GM20000 (cell line): ENCODE measurements at places on chromosomes 12 and 14.

DNA sequence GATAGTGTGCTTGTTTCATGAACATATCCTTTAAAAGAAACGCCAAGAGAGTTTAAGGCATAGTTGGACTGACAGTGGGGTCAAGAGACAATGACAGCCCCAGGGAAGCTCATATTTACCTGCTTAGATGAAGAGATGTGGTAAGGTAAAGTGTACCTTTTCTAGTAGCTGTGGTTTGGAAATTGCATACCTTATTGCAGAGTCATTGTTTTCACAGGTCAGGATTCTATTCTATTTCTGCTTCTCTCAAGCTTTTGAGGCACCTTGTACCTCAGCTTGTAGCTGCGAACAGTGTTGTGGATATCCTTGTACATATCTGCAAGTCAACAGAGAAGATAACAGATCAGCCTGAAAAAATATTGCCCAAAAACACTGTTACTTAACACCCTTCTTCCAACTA, 47.7 kb downstream of the ATP6V1D start:
- no peak for DNase-seq

- no peak for DNase-seq
These were observed 14.5 kb downstream of the NRDE2 start for GRCh38 chr14:90317286-90317685.

DNA sequence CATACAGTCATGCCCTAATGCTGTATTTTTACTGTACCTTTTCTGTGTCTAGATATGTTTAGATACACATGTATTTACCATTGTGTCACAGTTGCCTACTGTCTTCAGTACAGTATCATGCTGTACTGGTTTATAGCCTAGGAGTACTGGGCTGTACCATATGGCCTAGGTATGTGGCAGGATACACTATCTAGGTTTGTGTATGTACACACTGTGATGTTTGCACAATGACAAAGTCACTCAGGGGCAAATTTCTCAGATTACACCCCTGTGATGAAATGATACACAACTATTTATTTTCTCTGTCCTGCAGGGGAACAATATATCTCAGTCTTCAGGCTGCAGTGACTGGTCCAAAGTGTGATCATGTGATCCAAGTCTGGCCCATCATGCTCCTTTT, 1076.1 kb downstream of the VRK1 start:
- no peak for DNase-seq

DNA sequence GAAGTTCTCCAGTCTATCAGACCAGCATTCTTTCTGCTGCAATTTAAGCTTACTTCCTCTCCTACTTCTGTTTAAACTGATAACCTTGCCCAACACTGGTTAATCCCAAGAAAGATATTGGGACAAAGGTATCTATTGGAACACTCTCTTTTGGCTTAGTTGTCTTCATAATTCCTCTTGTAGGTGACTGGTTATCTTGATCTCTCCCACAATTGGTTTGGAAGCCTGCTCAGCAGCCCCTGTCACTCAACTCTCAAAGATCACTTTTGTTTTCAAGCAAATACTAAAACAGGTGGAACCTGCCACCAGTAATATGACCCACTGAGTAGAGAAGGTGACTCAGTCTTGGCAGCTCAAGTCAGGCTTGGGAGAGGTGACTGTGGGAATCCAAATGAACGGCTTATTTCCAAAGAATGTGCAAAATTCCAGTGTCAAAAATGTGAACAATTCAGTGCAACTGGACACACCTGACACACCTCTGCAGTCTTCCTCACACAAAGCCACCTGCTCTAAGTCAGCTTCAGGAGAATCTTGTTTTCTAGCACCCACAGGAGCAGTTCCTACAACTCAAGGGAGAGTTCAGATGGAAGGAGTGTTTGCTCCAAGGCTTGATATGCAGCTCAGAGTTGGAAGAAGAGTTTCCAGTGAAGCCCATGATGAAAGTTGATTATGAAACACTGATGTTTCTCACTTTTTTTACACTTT, 83.2 kb upstream of the SLC38A2 start:
- DNase-seq = no peak

- DNase-seq = no peak
These were observed 10.3 kb downstream of the ACVR1B start for GRCh38 chr12:51961834-51962233.
